Left cardiac atrium (tissue), 4 donors: ENCODE measurements at places on chromosomes 2 and 18. TPM values are rescaled to one million over a fixed set of nuclear protein-coding genes. Genes with fewer than 3 reads are reported as not detected.

TRIM43 gene
- total RNA-seq = not detected

SPP2 gene
- total RNA-seq = not detected

CNDP1 gene
- total RNA-seq = not detected

TUBB8B gene
- not detected for total RNA-seq

SERPINB4 gene
- not detected for total RNA-seq

NT5DC4 gene
- not detected for total RNA-seq

PSMA8 gene
- not detected for total RNA-seq

DCAF17 gene
- 6.0 TPM for total RNA-seq

APCDD1 gene
- total RNA-seq = 48.3 TPM

HDHD2 gene
- total RNA-seq = 37.6 TPM

MROH2A gene
- total RNA-seq = not detected

C2orf49 gene
- 15.6 TPM for total RNA-seq

POTEJ gene
- not detected for total RNA-seq

FKBP1B gene
- total RNA-seq = 5.3 TPM
